ENCODE measurements at places on chromosomes 4 and X.

DNA sequence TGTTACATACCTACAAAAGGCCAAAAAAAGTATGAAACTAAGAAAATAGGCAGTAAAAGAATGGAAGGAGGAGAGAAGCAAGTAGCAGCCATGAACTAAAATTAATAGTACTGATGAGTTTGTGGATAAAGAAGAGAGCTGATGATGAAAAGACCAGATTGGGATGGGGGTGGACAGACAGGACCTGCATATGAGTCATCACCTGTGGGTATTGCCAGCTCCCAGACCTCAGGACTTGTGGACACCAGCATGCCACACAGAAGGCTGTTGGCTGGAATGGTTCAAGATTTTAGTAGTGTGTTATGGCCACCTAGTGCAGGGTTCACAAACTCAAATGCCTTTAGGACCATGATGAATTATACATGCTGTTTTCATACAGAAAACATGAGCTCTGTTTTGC is 58.9 kb downstream of the ARX start:
- DNase-seq, result no peak

GRCh38 chrX:25343060-25343459 is 327.3 kb upstream of the ARX start:
- no peak for DNase-seq

DNA sequence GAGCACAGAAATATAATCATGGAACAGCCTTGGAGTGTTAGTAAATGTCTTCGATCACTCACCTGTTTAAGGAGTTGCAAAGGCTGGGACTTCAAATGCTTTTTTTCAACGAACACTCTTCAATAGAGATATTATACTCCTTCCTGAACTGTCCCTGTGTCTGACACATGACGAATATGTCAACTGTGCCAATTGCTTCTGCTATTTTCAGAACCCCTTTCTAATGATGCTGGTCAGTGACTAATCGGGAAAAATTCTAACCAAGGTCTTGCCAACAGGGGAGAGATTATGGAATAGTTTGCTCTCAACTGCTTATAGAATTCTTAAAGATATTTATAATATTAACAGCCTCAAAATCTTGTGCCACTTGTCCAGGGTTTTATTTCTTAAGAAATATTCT is 8.5 kb upstream of the KLHL34 start:
- no peak for DNase-seq

GRCh38 chr4:89595125-89595789 is 241.7 kb downstream of the SNCA start:
- DNase-seq, result no peak

DNA sequence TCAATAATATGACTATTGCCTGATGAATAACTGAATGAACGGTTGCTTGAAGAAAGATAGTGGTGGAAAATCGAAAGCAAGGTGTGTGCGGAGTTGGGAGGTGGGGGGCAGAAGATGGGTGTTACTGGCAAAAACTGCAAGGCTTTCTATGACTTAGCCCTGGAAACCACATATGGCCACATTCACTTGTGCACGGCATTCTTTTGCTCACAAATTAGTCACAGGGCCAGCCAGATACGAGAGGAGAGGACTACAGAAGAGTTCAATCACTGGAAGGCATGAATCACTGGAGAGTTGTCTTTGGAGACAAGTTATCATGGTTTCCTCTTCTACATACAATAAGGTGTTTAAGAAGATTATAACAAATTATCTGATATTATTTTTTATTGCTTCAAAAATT is 626.5 kb upstream of the CPEB2 start:
- no peak for DNase-seq

DNA sequence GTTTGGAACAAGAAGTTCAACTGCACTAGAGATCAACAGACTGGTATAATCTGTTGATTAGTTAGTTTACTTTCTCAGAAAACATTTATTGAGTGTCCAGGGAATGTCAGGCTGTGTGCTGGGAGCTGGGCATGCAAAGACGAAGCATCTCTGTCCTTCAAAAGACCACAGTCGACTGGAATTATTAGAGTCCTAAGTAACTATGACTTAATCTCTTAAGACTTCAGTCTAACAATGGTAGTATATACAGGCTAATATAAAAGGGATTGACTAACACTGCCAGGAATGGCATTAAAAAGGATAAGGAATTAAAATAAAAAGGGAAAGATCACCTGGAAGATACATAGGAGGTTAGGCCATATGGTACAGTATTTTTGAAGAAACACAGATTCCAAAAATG is 128.7 kb downstream of the WDFY3 start:
- no peak for DNase-seq

DNA sequence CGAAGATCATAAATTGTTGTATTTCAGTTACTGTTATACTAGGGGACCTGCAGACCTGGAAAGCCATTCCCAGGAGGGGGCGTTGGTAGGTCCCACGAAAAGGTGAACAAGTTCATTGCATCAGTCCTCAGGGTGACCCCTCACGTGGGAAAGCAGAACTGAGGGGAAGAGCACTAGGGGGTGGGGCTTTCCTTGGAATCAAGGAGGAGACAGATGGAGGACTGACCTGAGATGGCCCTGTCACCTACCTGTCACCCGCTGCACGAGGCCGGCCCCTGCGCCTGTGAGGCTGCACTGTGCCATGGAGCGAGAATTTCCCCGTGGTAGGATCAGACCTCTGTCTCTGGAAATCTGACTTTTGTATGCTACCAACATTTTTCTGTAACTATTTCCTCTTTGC is 41.8 kb upstream of the CLDN24 start:
- DNase-seq, result no peak

DNA sequence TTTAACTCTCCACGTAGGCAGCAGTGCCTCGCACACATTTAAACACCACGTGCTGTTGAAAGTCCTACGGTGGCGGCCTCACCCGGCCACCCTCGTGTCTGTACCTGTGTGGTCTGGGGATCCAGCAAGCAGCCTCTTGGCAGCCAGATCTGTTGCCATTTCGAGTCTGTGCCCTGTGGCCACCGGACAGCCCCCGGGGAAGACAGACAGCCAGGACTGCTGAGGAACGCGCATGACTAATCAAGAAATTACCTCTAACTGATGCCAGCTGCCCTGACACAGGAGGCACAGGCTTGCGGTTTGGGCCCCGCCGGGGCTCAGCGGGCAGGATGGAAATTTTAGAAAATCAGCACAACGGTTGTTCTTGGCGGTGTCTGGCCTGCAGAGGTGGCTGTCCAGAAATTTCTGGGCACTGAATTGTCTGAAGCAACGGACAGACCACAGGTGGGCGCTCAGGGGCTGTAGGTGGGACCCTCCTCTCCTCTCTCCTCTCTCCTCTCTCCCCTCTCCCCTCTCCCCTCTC is 15.6 kb upstream of the ASMTL start:
- DNase-seq, result peak; percentile 36

DNA sequence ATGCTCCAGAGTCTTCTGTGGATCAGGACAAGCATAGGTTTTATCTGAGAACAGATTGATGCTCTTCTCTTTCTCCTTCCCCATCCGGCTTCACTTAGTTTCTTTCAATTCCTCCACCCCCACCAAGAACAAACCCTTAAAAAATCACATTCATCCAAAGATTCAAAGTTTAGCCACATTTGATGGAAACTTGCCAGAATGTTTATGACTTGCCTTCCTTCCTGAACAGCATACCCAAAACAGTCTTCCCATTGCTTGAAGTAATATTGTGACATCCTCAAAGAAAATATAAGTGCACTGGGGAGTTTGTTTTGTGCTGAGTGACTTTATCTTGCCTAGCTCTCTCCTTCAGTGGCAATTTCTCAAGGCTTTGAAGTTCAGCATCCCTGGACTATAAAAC is 83.0 kb downstream of the MAGEB17 start:
- no peak for DNase-seq

DNA sequence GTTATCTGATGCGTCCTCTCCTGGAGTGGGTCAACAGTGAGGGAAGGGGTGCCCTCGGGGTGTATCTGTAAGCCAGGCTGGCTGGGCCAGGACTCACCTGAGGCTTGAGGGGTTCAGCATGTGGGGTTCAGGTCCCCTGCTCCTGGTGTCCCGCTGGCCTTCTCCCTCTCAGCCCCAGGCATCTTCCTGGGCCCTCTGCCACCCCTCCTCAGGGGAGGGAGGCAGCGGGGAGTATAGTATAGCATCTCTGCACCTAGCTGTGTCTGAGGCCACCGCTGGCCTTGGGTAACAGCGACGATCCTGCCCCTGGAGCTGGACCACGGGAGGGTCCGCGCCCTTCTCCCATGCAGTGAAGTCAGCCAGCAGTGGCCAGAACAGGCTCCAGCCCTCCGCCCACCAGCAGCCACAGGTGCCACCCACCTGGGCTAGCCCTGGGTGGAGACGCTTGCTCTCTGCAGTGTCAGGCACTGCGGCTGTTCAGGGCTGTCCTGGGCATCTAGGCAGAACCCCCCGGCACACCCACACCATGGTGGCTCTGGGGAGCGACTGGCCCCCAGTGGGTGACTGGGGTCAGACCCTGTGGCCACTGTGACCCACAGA is 110.7 kb upstream of the NKX1-1 start:
- DNase-seq, result no peak

GRCh38 chr4:99835942-99836341 is 19.3 kb downstream of the DAPP1 start:
- DNase-seq, result no peak

GRCh38 chr4:44462259-44462658 is 13.7 kb upstream of the KCTD8 start:
- DNase-seq, result no peak

Measured in stimulated activated naive CD4-positive, alpha-beta T cell (primary cell).